Osteoblast (primary cell): ENCODE measurements at places on chromosomes 5 and 9. TPM values are rescaled to one million over a fixed set of nuclear protein-coding genes. Genes with fewer than 3 reads are reported as not detected.

DNA sequence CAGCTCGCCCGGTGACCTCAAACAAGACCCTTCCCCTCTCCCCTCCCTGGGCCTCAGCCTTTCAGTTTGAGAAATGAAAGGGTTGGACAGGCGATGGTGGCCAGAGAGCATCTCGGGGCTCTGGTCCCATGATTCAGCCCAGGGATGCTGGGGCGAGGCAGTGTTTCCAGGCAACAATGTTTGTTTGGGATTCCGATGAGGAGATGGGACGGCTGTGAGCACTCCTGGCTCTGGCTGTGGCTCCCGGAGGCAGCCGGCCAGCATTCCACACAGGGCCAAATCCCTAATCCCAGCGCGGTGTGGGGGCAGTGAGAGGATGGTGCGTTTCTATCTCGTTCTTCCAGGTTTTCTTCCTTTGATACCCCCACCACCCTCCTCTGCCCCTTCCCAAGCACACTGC is 66.0 kb downstream of the HMCN2 start:
- no peak overlapping the region for H3K27ac ChIP-seq
- H3K27me3 ChIP-seq = peaks cover 51% of the 10 kb centered on the region
- H3K36me3 ChIP-seq = no peaks in the 10 kb centered on the region

- no peaks in the 10 kb centered on the region for H3K36me3 ChIP-seq
- peak; percentile 14 for DNase-seq
- peaks cover 35% of the 10 kb centered on the region for H3K4me1 ChIP-seq
- H3K4me3 ChIP-seq = no peak overlapping the region
Measured at GRCh38 chr5:151692312-151692711, 5.6 kb upstream of the SPARC start.

DNA sequence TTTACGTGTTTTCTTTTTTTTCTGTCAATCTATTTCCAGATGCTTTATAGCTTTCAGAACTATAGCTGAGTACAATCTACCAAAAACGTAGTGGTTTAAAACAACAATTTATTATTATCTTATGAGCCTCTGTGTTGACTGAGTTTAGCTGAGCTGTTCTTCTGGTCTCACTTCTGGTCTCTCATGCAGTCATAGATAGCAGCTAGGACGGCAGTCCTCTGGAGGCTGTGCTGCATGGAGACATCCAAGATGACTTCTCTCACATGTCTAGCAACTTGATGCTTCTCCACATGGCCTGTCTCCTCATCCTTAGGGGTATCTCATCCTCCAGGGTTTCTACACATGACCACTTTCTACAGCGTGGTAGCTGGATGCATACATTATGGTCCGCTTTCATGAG is 22.0 kb upstream of the RAD23B start:
- no peak overlapping the region for H3K4me3 ChIP-seq
- DNase-seq = no peak
- H3K27me3 ChIP-seq = no peaks in the 10 kb centered on the region
- peaks cover 10% of the 10 kb centered on the region for H3K4me1 ChIP-seq

- H3K4me3 ChIP-seq = no peak overlapping the region
- H3K4me1 ChIP-seq = peaks cover 5% of the 10 kb centered on the region
- no peaks in the 10 kb centered on the region for H3K36me3 ChIP-seq
- DNase-seq = no peak
Measured at GRCh38 chr9:32701321-32702022, 66.0 kb upstream of the TAF1L start.

DNA sequence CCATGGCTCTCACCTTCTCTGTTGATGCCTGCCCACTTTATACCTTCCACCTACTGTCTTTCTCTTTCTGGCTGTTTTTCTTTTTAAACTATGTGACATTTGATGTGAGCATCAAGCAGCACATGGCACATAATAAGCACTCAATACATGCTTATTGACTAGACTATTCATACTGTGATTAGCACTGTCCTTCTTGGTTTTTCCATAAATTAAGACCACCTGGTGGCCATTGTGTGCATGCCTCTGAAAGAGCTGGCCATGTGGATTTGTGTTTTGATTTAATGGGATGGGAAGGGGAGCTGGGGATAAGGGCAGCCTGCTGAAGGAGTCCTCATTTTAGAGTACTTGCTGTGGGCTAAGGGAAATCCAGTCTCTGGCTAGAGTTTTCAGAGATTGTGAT is 79.4 kb downstream of the ARHGEF28 start:
- no peaks in the 10 kb centered on the region for H3K27me3 ChIP-seq
- H3K27ac ChIP-seq = no peak overlapping the region
- no peak overlapping the region for H3K4me3 ChIP-seq
- DNase-seq = no peak
- peaks cover 4% of the 10 kb centered on the region for H3K4me1 ChIP-seq
- no peaks in the 10 kb centered on the region for H3K36me3 ChIP-seq

- no peaks in the 10 kb centered on the region for H3K36me3 ChIP-seq
- H3K4me3 ChIP-seq = no peak overlapping the region
- DNase-seq = no peak
- H3K27me3 ChIP-seq = no peaks in the 10 kb centered on the region
Measured at GRCh38 chr9:108100571-108100970, 611.0 kb upstream of the KLF4 start.

DNA sequence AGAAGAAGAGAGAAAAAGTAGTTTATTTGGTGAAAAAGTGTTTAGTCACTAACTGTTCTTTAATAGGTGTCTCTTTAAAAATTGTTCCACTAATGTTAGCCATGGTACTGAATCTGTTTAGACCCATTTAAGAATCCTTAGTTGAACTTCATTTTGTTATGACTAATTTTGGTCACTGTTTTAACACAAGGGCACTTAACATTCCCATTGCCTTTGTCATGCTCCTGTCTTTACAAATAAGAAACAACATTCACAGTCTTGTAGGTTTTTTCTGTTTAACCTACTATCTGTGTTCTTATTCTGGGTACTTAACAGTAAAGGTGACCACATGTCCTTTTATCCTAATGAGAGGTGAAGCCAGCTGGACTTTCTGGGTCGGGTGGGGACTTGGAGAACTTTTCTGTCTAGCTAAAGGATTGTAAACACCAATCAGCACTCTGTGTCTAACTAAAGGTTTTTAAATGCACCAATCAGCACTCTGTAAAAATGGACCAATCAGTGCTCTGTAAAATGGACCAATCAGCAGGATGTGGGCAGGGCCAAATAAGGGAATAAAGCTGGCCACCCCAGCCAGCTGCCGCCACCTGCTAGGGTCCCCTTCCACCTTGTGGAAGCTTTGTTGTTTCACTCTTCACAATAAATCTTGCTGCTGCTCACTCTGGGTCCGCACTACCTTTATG is 116.7 kb downstream of the WDR70 start:
- H3K27ac ChIP-seq = peak overlapping the region; percentile 52
- H3K36me3 ChIP-seq = no peaks in the 10 kb centered on the region
- H3K4me1 ChIP-seq = peaks cover 20% of the 10 kb centered on the region
- no peaks in the 10 kb centered on the region for H3K27me3 ChIP-seq

- H3K27ac ChIP-seq = no peak overlapping the region
- no peaks in the 10 kb centered on the region for H3K4me1 ChIP-seq
- no peak for DNase-seq
- no peak overlapping the region for H3K4me3 ChIP-seq
- no peaks in the 10 kb centered on the region for H3K36me3 ChIP-seq
Measured at GRCh38 chr5:89129941-89130340, 247.0 kb upstream of the MEF2C start.

GRCh38 chr9:131697908-131698617 is 41.8 kb downstream of the RAPGEF1 start:
- DNase-seq = no peak
- no peaks in the 10 kb centered on the region for H3K27me3 ChIP-seq
- no peaks in the 10 kb centered on the region for H3K36me3 ChIP-seq

GRCh38 chr9:4277531-4277991 is 22.3 kb downstream of the GLIS3 start:
- peaks cover 6% of the 10 kb centered on the region for H3K4me1 ChIP-seq
- no peaks in the 10 kb centered on the region for H3K36me3 ChIP-seq
- peak; percentile 31 for DNase-seq
- H3K27me3 ChIP-seq = no peaks in the 10 kb centered on the region
- H3K4me3 ChIP-seq = no peak overlapping the region

DNA sequence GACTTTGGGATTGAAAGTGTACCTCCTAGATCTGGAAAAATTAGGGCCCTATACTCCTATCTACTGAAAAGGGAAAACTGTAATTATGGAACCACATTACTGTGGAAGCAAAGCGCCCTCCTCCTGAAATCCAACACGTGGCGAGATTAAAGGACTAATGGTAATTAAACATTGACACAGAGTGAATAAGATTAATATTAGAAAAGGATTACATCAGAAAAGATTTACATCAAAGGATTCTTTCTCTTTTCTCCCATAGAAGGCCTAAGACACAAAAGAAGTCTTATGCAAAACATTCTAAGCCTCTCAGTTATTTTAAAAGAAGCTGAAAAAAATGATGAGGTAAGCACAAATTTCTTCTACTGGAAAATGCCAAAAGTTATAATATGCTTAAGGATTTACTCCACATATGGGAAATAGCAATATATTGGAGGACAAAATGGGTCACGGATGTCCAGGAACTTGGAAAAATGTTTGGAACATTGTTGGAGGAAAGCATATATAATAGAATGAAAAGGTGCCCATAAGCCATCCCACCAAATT is 227.8 kb downstream of the TRPM3 start:
- no peaks in the 10 kb centered on the region for H3K4me1 ChIP-seq
- H3K4me3 ChIP-seq = no peak overlapping the region
- H3K36me3 ChIP-seq = no peaks in the 10 kb centered on the region

GRCh38 chr5:42419294-42419693 is 3.9 kb upstream of the GHR start:
- no peaks in the 10 kb centered on the region for H3K27me3 ChIP-seq
- H3K4me3 ChIP-seq = no peak overlapping the region
- no peaks in the 10 kb centered on the region for H3K36me3 ChIP-seq
- DNase-seq = no peak

DNA sequence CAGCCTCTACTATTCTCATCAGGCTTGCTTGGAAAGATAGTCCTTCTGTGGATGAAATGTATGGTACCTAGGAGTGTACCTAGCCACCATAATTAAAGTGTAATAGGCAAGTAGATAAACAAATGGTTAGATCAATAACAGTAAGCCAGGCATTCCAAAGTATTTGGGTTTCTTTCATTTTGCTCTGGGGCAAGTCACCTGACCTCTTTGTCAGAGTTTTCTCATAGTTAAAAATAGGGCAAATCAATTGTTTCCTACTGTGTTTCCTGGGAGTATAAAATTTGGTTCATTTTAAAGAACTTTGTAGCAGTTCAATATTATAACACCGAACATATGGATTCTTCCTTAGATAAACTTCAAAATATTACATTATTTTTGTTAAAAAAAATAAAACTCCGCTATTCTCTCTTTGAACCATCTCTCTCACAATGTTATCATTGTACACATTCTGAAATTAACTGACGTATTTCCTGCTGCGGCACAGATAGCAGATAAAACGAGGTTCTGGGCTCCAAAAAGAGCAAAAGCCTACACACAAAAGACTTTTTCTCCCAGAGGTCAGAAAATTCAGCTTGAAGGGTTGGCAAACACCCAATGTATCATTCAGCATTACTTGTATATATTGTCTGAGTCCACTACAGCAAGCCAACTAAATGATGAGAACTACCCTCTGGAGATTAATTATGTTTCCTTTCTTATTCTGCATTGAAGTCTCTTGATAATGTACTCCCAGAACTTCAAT is 267.9 kb downstream of the COX7C start:
- no peaks in the 10 kb centered on the region for H3K4me1 ChIP-seq
- H3K4me3 ChIP-seq = no peak overlapping the region
- H3K36me3 ChIP-seq = no peaks in the 10 kb centered on the region

DNA sequence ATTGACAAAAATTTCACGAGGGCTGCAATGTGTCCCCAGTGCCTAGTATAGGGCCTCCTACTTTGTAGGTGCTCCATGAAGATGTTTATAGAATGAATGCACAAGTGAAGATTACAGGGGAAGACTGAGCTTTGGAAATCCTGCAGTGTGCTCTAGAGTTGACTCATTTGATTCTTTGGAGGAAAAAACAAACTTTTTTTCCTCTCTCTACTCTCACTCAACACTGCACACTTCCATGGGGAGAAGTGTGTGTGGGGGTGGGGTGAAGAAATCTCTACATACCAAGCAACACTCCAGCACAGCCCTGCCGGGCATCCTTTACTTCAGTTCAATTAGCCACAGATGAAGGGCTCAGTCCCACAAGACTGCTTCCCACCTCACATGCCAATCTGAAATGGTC is 49.4 kb upstream of the KLF9 start:
- no peaks in the 10 kb centered on the region for H3K27me3 ChIP-seq
- no peak overlapping the region for H3K4me3 ChIP-seq
- peaks cover 13% of the 10 kb centered on the region for H3K4me1 ChIP-seq
- H3K36me3 ChIP-seq = no peaks in the 10 kb centered on the region
- DNase-seq = no peak

DNA sequence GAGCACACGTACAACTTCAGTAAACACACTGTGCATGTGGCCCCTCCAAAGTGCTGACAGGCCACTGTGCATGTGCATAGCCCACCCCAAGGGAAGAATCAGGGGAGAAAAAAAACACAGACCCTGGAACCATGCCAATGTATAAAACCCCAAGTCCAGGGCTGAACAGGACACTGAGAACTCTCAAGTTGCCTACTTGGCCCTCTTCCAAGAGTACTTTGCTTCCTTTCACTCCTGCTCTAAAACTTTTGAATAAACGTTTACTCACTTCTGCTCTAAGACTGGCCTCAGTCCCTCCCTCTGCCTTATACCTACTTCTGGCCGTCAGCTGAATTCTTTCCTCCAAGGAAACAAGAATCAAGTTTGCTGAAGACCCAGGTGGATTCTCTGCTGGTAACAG is 77.7 kb upstream of the NFIB start:
- H3K27ac ChIP-seq = no peak overlapping the region
- no peaks in the 10 kb centered on the region for H3K4me1 ChIP-seq
- no peaks in the 10 kb centered on the region for H3K36me3 ChIP-seq
- no peak overlapping the region for H3K4me3 ChIP-seq

GRCh38 chr9:101027733-101028345 is 688 bp upstream of the PLPPR1 start:
- H3K4me3 ChIP-seq = peak overlapping the region; percentile 60
- peak; percentile 19 for DNase-seq
- no peaks in the 10 kb centered on the region for H3K36me3 ChIP-seq
- H3K27ac ChIP-seq = no peak overlapping the region

GRCh38 chr5:142769793-142770649 is at the start of gene ARHGAP26:
Gene ARHGAP26, plus strand, starts transcription at chr5:142770377. Its CDS starts 385 bp downstream, at chr5:142770762.
- H3K36me3 ChIP-seq = no peaks in the 10 kb centered on the region
- peaks cover 30% of the 10 kb centered on the region for H3K27me3 ChIP-seq
- peak within 1 kb of the TSS; percentile 41 for H3K27ac ChIP-seq
- H3K4me1 ChIP-seq = peaks cover 15% of the 10 kb centered on the region
- peak within 1 kb of the TSS; percentile 97 for H3K4me3 ChIP-seq

GRCh38 chr9:115553060-115553773 is 435.3 kb upstream of the TNC start:
- H3K27ac ChIP-seq = no peak overlapping the region
- no peaks in the 10 kb centered on the region for H3K36me3 ChIP-seq
- no peak for DNase-seq
- peaks cover 3% of the 10 kb centered on the region for H3K4me1 ChIP-seq

GRCh38 chr9:13688990-13689600 is 409.6 kb upstream of the MPDZ start:
- H3K27ac ChIP-seq = no peak overlapping the region
- no peaks in the 10 kb centered on the region for H3K4me1 ChIP-seq
- H3K36me3 ChIP-seq = no peaks in the 10 kb centered on the region
- no peak overlapping the region for H3K4me3 ChIP-seq
- no peak for DNase-seq
- H3K27me3 ChIP-seq = peaks cover 2% of the 10 kb centered on the region

- H3K27me3 ChIP-seq = no peaks in the 10 kb centered on the region
- H3K27ac ChIP-seq = no peak overlapping the region
- no peak for DNase-seq
- H3K4me1 ChIP-seq = no peaks in the 10 kb centered on the region
- no peaks in the 10 kb centered on the region for H3K36me3 ChIP-seq
- no peak overlapping the region for H3K4me3 ChIP-seq
Measured at GRCh38 chr5:174999581-174999980, 275.2 kb downstream of the MSX2 start.

GRCh38 chr9:99878651-99879050 is 27.8 kb upstream of the STX17 start:
- H3K4me3 ChIP-seq = no peak overlapping the region
- H3K4me1 ChIP-seq = no peaks in the 10 kb centered on the region

Gene ERMP1
- total RNA-seq = 6.5 and 8.5 TPM in 2 replicates

Gene BTNL8
- total RNA-seq = not detected in 2 replicates

Gene ORM1
- total RNA-seq = not detected in 2 replicates

Gene SLC1A3
- total RNA-seq = 45.2 and 76.9 TPM in 2 replicates
